ENCODE measurements at places on chromosomes 7 and 10.

GRCh38 chr7:47344171-47344955 lies 237.5 kb downstream of the TNS3 start:
- no peaks in the 10 kb centered on the region for H3K36me3 ChIP-seq
- H3K4me3 ChIP-seq: no peak overlapping the region
- no peak for DNase-seq
- no peaks in the 10 kb centered on the region for H3K27me3 ChIP-seq
- no peak overlapping the region for H3K27ac ChIP-seq

- no peak overlapping the region for H3K27ac ChIP-seq
- DNase-seq: no peak
- H3K27me3 ChIP-seq: peaks cover 20% of the 10 kb centered on the region
- no peaks in the 10 kb centered on the region for H3K36me3 ChIP-seq
- peaks cover 3% of the 10 kb centered on the region for H3K4me1 ChIP-seq
- no peak overlapping the region for H3K4me3 ChIP-seq
Measured at GRCh38 chr7:149409895-149410294, 51.0 kb downstream of the ZNF777 start.

DNA sequence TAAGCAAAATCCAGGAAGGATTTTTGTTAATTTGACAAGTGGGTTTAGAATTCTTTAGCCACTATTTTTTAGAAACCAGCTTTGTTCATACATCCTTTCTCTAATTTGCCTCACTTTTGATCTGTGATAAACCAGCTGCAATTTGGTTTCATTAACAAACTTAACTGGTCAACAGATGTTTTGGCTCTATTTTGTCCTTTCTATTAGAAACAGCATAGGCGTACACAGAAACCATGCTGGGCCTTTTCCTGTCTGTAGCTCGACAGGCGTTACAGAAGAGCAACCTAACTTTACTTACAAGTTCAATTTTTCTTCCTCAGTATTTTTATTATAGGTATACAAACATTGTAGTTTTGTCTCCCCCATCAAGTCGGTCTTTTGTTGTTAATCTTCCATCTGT lies 28.2 kb downstream of the KAT6B start:
- peak overlapping the region; percentile 41 for H3K27ac ChIP-seq
- no peaks in the 10 kb centered on the region for H3K27me3 ChIP-seq
- no peak for DNase-seq
- H3K36me3 ChIP-seq: peaks cover 23% of the 10 kb centered on the region
- peaks cover 18% of the 10 kb centered on the region for H3K4me1 ChIP-seq
- peak overlapping the region; percentile 43 for H3K4me3 ChIP-seq

- H3K4me1 ChIP-seq: peaks cover 21% of the 10 kb centered on the region
- no peaks in the 10 kb centered on the region for H3K36me3 ChIP-seq
- peaks cover 37% of the 10 kb centered on the region for H3K27me3 ChIP-seq
- H3K4me3 ChIP-seq: peak overlapping the region; percentile 60
Measured at GRCh38 chr7:132318352-132319318, 257.6 kb downstream of the PLXNA4 start.

- H3K4me1 ChIP-seq: peaks cover 2% of the 10 kb centered on the region
- DNase-seq: no peak
- no peak overlapping the region for H3K4me3 ChIP-seq
Measured at GRCh38 chr10:74623786-74624185, 202.6 kb upstream of the KAT6B start.

DNA sequence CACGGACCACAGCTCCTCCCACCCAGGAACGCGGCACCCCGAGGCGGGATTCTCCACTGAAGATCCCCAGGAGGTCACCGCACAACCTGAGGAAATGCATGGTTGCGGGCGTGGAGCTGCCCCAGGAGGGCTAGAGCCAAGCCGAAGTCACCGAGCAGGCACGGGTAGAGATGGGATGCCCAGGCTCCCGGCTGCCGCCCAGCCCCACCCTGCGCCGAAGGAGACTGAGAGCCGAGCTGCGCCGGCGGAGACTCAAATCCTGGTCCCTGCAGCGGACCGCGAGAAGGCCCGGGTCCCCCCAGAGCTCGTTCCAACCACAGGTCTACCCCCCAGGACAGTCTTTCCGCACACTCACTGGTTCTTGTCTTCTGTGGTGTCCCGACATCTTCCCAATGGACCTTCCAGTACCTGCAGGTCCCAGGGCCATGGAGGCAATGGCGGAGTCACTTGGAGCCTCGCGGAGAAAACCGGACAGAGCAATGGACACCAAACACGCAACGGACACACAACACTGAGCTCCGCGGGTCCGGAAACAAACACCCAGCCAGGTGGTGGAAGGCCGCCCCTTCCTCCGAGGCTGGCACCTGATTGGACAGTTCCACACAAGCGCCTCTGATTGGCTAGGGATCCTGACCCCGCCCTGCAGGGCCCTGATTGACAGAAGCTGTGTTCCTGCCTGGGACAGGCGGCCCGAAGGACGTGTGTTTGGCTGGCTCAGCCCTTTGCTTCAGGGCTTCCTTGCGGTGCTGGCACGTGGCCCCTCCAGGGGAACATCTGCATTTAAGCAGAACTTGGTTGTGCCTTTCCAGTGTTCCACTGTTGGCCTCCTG lies 331.9 kb upstream of the NUPR2 start:
- H3K27ac ChIP-seq: no peak overlapping the region
- H3K27me3 ChIP-seq: no peaks in the 10 kb centered on the region
- no peak overlapping the region for H3K4me3 ChIP-seq
- H3K4me1 ChIP-seq: no peaks in the 10 kb centered on the region
- no peaks in the 10 kb centered on the region for H3K36me3 ChIP-seq
- no peak for DNase-seq

DNA sequence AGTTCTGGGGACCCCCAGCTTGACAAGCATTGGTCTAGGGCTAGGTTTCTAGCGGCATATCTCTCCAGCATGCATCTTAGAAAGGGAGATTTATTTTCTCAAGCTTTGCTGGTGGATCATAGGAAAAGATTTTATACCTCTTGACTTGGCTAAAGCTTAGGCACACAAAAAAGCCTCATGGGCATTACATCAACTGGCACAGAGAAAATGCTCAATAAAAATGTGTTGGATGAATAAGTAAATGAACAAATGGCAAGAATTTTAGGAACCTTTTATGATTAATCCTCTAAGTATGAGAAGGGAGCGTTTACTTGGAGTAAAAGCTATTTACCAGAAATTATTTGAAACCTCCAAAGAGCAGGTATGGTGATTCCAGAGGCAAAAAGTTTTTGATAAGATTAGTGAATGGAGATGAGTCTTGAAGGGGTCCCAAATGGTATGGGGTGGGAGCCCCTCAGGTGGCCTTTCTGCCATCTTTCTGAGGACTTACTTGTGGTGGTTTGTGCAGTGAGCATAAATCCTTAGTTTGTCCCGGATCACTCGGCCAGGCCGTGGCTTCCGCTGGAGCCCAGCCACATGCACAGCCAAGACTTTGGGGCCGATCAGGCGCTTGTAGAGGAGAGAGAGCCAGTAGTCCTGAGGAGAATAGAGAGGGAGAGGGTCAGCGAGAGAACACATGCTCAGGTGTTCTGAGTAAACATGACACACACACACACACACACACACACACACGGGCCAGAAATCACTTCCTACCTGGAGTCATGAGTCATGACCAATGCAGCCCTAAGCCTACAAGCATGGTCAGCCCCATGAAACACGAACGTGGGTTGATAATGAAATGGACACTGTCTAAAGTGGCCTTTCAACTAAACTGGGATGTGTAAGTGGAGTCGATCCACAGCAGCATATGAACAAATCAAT lies 43.1 kb upstream of the HPS1 start:
- DNase-seq: no peak
- no peak overlapping the region for H3K27ac ChIP-seq
- no peak overlapping the region for H3K4me3 ChIP-seq
- H3K4me1 ChIP-seq: no peaks in the 10 kb centered on the region
- no peaks in the 10 kb centered on the region for H3K36me3 ChIP-seq

DNA sequence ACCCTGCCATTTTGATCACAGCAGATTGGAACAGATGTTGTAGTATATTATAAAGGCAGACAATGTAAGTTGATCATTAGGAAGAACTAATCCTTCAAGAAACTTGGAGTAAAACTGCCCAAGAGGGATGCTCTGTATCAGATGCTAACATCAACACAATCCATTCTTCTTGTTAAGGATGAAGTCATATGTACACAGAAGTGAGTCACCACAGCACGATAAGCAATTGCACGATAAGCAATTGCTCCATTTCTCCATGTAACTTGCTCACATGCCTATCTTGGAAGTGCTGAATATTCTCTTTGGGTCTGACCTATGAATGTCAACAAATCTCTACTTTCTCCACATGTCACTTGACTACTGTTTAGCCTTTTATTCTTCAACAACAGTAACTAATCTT lies 41.5 kb upstream of the DMTF1 start:
- no peak overlapping the region for H3K4me3 ChIP-seq
- peaks cover 15% of the 10 kb centered on the region for H3K27me3 ChIP-seq
- H3K36me3 ChIP-seq: no peaks in the 10 kb centered on the region
- peaks cover 3% of the 10 kb centered on the region for H3K4me1 ChIP-seq
- DNase-seq: no peak

DNA sequence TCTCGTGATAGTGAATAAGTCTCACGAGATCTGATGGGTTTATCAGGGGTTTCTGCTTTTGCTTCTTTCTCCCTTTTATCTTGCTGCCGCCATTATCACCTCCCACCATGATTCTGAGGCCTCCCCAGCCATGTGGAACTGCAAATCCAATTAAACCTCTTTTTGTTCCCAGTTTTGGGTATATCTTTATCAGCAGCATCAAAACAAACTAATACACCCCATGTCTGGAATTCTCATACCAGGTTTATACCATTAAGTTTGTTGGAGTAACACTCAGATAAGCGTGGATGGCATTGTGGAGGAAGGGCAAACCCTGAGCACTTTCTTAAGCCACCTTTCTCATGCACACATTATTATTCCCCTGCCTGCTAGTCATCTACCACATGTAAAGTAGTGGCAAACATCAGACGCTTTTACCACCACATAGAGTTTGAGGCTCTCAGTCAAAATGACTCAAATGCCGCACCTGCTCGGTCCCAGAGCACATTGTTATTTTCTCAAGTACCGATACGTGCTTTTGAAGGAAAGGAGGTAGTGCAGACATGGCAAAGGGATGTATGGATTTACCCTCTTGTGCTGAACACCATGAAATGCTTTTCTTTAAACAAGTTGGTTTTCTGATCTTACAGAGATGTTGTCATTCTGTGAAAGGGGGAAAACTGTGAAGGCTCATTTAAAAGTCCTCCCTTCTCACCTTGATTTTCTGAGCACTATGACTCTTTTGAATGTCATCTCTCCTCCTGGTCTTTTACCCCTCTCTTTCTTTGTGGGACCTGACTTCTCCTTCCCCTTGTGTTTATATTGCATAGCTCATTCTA lies 429.7 kb downstream of the EXOC4 start:
- H3K27me3 ChIP-seq: no peaks in the 10 kb centered on the region
- H3K36me3 ChIP-seq: no peaks in the 10 kb centered on the region
- no peak overlapping the region for H3K27ac ChIP-seq
- peaks cover 2% of the 10 kb centered on the region for H3K4me1 ChIP-seq
- H3K4me3 ChIP-seq: no peak overlapping the region

DNA sequence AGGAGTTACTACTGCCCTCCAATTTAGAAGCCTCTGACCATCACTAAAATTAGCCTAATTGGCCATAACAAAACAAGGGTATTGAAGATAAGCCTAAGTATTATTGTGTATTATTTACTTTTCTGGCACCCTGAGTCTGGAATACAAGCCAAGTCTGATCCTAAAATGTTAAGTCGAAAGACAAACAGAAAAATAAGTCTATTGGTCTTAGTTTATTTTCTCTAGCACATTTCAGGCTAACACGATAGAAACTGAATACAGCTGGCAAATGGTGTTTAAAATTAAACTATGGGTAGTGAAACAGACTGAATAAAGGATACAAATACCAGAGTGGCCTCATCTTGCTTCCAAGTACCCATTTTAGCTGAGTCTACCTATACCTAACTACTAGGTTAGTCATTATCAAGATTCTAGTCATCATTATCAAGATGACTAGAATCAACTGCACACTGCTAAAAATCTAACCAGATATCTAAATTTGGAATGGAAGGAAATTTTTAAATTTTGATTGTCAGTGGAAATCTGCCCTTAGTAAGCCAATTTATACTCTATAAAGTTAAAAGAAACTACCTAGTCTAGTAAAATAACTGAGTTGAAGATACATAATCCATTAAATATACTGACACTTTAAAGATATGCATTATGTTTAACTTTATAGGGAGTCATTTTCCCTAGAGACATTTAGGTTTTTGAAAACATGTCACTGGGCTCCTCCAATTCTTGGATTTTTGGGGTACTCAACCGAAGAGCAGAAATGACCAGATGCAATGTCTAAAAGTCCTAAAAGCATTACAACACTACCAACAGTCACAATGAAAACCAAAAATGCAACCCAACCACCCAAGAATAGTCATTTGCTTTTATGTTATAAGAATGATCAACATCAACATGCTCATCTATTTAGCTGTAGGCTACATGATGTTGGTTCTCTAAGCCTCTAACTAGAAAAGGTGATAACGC lies 80.9 kb downstream of the NT5C2 start:
- no peak overlapping the region for H3K4me3 ChIP-seq
- peaks cover 20% of the 10 kb centered on the region for H3K36me3 ChIP-seq
- H3K4me1 ChIP-seq: peaks cover 9% of the 10 kb centered on the region
- no peak for DNase-seq
- no peak overlapping the region for H3K27ac ChIP-seq

GRCh38 chr7:44764665-44765578 lies 16.3 kb downstream of the ZMIZ2 start:
- no peak overlapping the region for H3K4me3 ChIP-seq
- no peak overlapping the region for H3K27ac ChIP-seq
- peaks cover 22% of the 10 kb centered on the region for H3K4me1 ChIP-seq
- DNase-seq: no peak
- H3K27me3 ChIP-seq: no peaks in the 10 kb centered on the region

- H3K4me3 ChIP-seq: no peak overlapping the region
- no peaks in the 10 kb centered on the region for H3K27me3 ChIP-seq
- H3K36me3 ChIP-seq: no peaks in the 10 kb centered on the region
- H3K27ac ChIP-seq: no peak overlapping the region
- DNase-seq: no peak
Measured at GRCh38 chr10:72736828-72737220, 44.9 kb downstream of the MCU start.

DNA sequence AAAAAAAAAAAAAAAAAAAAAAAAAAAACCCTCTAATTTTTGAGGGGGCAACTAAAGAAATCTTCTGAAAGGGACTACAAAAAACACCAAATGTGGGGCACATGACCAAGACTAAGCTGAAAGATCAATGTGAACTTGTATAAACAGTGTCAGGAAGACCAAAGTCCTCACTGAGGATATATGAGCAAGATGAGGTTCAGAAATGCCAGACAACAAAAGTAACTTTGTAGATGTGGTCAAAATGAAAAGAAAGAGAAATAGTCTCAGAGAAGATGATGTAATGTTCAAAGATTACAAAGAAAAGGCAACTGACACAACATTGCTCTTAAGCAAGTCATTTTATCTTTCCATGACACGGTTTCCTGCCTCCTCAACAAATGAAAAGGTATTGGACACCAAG lies 48.7 kb upstream of the PTPRZ1 start:
- H3K27ac ChIP-seq: no peak overlapping the region
- H3K36me3 ChIP-seq: no peaks in the 10 kb centered on the region
- no peak for DNase-seq
